ENCODE measurements at places on chromosomes 5 and 9.

- no peak for DNase-seq
Observed at GRCh38 chr5:143648696-143649095, 163.3 kb upstream of the HMHB1 start.

GRCh38 chr9:87968155-87968554 lies 6.2 kb downstream of the CDK20 start:
- DNase-seq, result no peak

DNA sequence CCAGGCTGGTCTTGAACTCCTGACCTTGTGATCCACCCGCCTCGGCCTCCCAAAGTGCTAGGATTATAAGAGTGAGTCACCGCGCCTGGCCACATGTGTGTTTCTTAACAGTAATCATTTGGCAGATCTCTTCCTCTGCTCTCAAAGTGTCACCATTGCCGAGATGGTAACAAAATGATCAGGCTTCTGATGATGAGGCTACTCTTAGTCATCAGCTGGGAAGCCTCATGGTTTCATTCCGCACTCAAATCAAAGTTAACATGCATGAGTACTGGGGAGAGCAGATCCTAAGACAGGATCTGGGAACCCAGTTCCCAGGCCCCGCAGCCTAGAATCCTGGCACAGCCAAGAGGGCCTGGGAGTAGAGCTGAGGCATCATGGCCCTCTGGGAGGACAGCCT lies 27.4 kb downstream of the BARHL1 start:
- peak; percentile 53 for DNase-seq

GRCh38 chr5:66987949-66988838 lies 208.4 kb downstream of the CD180 start:
- peak; percentile 54 for DNase-seq

DNA sequence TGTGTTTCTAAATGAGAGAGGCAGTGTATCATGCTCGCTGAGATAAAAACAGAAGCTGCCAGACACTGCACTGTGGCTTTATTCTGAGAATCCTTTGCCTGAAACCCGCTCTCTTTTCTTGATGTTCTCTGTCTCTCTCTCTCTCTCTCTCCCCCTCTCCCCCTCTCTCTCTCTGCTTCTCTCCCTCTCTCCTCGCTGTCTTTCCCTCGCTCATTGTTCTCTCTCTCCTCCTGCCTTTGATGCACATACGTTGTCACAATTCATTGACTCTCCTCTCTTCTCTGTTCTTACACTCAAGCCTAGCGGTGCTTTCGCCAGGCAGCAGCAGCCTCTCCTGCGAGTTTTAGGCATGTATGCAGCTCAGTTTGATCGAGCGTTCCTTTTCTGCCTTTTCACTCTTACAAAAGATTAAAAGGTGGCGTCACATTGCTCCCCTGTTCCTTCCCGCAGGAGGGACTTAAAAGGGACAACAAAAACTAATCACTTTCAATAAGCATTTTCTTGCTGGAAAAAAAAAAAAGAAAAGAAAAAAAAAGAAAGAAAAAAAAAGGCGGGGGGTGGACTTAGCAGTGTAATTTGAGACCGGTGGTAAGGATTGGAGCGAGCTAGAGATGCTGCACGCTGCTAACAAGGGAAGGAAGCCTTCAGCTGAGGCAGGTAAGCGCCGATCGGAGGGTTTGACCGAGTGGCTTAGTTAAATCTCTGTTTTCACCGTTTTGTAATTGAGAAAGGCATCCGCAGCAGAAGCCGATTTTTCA lies 717.9 kb upstream of the WWC1 start:
- DNase-seq, result peak; percentile 55

GRCh38 chr5:178378527-178379484 lies 146.2 kb upstream of the PHYKPL start:
- no peak for DNase-seq

GRCh38 chr5:78660401-78660800 lies 11.8 kb upstream of the LHFPL2 start:
- DNase-seq, result no peak

GRCh38 chr5:92544596-92544995 lies 1036.4 kb downstream of the NR2F1-AS1 start:
- peak; percentile 53 for DNase-seq

- DNase-seq, result no peak
Observed at GRCh38 chr5:160665460-160665859, 186.6 kb downstream of the ATP10B start.

- DNase-seq, result no peak
Observed at GRCh38 chr5:115317320-115317719, 20.9 kb upstream of the CCDC112 start.

DNA sequence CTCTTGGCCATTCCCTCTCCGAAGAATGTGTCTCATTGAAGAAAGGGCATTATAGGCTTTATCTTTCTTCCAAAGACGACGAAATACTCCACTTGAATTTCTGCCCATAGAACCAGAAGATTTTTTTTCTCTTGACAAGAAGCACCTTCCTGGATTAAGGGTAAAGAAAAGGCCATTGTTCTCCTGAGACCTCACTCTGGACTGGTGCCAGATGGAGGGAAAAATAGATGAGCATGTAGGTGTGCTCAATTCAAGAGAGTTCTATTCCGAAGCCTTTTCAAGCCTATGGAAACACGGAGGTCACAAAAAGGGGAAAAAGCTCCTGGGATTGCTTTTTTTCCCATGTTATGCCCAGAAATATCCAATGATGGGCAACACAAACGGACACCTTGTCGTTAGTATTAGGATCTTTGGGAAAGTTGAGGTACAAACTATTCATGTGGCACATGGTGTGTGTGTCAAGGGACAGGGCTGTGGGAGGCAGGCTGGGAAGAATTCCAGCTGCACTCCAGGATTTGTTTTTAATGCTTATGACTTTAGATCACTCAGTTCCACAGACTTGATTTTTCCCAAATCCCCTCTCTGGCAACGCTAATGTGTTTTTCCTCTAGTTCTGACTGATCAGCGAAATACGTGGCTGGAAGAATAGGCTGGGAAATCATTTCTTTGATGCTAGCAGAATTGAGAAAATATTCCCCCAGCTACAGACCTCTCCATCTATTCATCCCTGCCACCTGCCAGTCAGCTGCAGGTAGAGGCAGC lies 89.9 kb downstream of the SIL1 start:
- DNase-seq, result peak; percentile 34

- DNase-seq, result no peak
Observed at GRCh38 chr9:112268413-112268812, 65.0 kb downstream of the PTBP3 start.

- DNase-seq, result no peak
Observed at GRCh38 chr9:80504601-80505230, 933.0 kb downstream of the TLE4 start.

DNA sequence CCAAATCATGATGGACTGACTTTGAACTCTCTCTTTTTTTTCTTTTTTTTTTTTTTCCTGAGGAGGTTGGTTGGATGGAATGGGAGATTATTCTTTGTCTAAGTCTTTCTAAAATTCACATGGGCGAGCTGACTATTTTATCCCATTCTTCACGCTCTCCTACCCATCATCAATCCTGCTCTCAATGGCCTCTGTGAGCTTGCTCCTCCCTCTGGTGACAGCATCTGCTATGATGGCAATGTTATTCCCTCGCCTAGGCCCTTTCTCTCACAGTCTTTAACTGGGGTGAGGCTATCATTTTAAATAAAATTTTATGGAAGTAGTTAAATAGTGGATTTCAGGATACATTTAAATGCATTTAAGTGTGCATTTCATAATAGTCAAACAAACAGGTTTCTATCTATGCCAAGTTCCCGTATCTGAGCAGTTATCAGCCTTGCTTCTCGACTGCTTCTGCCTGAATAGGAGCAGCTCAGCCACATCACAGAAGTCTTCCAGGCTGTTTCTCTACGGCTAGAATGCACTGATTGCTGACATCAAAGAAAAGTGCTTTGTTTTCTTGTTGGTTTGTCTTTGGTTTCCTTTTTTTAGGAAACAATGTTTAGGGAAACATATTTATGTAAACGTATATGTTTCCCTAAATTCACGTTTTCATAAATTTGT lies 2233.8 kb downstream of the MAT2B start:
- no peak for DNase-seq

DNA sequence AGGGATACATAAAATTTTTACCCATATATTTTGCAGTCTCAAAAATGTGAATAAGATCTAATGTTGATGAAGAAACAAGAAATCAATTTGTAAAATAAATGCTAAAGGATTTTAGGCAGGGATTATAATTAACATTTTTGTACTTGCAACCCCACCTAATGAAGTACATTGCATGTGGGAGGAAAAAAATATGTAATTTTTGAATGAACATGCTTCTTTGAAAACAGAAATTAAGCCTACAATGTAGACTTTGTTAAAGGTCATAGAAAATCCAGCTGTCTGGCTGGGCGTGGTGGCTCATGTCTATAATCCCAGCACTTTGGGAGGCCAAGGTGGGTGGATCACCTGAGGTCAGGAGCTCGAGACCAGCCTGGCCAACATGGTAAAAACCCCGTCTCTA lies 15.6 kb downstream of the SLC27A6 start:
- DNase-seq, result no peak

- DNase-seq, result peak; percentile 83
Observed at GRCh38 chr5:33049842-33050241, 338.7 kb downstream of the NPR3 start.

Measured in fibroblast of pulmonary artery (primary cell).